DMS79 (cell line): ENCODE measurements at places on chromosomes 16 and 17.

DNA sequence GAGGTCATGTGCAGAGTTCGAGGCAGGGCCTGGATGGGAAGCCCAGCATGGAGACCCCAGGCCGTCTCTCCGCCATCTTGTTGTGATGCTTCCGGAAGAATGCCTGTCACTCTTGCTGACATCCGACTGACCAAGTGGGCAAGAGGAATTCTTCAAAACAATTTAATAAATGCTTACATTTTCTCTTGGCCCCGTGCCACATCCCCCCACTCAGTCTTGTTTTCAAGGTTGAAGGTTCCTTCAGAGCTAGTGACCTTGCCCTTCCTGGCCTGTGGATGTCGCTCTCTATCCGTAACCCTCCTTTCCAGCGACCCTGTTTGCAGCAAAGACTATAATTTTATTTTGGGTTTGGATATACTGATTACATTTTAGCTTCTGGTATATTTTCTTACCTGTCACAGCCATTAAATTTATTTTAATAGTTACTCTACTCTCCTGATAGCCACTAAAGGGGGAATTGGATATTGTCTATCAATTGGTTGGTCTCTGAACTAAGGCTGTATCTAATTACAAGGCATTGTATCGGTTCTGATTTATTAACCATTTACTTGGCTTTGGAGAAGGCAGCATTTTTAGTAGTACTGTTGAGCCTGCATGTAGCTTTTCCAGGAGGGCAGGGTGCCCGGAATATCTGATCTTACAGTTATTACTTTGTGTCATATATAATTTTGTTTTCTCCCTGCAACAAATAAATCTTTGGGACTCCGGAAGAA, 264.5 kb downstream of the WWOX start:
- DNase-seq: no peak

DNA sequence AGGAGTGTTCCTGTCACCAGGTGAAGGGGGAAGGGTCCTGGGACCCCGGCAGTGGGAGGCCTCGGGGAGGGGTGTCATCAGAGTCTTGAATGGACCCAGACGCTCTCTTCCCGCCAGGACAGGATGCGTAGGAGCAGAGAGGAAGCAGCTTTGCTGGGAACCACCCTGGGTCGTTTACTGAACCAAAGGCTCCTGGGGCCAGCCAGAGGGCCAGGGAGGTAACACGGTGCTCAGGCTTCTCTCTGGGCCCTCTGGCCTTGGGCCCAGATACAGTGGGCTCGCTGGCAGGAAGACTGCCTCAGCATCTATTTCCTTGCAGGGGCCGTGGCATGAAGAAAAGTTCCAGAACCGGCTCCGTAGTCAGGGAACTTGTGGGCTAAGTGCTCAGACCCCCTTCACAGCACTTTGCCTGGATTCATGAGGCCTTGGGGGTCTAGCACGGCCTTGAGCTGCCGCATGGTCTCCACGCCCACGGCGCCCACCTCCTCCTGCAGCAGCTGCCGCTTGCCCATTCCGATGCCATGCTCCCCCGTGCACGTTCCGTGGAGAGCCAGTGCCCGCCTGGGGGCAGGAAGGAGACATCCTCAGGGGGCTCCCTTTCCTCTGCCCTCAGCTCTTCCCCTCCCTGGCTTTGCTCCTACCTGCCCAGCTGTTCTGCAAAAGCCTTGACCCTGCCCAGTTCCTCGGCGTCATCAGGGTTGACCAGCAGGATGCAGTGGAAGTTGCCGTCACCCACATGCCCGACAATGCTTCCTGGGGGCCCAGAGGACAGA, 4.4 kb downstream of the LDHD start:
- DNase-seq: no peak

GRCh38 chr17:15289285-15290183, 24.4 kb upstream of the PMP22 start:
- no peak for DNase-seq

GRCh38 chr16:51939378-51939871, 607.5 kb downstream of the TOX3 start:
- DNase-seq: no peak

DNA sequence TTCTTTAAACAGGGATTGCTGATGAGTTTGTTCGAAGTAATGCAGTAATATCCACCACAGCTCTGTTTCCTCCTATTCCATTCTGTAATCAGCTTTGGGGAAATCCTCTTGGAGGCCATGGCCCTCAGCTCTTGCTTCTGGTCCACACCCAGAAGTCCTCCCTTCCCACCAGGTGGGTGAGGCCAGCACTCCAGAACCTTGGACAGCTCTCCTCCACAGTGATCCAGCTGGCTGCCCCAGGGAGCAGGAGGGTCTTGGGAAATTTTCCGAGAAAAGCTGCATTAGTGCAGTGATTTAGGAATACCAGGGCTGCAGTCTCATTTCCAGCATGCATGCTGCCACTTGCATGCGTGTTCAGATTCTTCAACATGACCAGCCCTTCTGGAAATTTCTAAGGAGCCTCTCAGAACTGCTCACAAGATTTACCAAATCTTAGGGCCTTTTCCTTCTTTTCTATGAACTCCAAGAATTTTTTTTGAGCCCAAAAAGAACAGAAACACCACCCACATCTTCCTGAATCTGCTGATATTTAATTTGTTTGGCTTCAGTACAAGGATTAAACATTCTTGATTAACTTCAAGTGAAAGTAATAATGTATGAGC, 4.2 kb downstream of the SMPD3 start:
- no peak for DNase-seq

GRCh38 chr17:80891397-80892018, 100.1 kb upstream of the CHMP6 start:
- DNase-seq: no peak

GRCh38 chr17:51275381-51275780, 15.0 kb downstream of the UTP18 start:
- DNase-seq: no peak

GRCh38 chr17:62876063-62876462, 67.9 kb upstream of the MARCHF10 start:
- DNase-seq: no peak

DNA sequence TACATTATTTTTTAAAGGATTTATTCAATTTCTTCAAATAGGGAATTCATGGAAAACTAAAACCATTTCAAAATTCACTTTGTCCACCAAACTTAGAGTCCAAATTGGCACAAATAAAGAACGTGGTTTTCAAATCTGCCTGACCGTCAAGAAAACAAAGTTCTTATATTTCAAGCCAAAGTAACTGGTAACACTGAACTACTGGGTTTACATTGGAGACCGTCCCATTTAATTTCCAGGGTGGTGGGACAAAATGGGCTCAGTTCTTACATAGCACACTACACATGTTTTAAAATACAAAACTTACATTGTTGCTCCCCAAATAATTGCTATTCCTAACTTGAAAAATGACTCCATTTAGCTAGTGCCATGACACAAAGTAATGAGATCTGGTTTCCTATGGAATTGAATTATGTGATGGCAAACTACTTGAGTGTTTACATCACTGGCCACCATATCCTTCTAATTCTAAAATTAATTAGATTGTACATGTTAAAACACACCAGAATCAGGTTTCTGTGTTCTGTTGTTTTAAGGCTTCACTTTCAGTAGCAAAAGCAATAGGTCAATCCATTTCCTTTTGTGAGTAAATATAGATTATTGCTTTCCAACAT, 6.5 kb downstream of the PSME3IP1 start:
- no peak for DNase-seq

DNA sequence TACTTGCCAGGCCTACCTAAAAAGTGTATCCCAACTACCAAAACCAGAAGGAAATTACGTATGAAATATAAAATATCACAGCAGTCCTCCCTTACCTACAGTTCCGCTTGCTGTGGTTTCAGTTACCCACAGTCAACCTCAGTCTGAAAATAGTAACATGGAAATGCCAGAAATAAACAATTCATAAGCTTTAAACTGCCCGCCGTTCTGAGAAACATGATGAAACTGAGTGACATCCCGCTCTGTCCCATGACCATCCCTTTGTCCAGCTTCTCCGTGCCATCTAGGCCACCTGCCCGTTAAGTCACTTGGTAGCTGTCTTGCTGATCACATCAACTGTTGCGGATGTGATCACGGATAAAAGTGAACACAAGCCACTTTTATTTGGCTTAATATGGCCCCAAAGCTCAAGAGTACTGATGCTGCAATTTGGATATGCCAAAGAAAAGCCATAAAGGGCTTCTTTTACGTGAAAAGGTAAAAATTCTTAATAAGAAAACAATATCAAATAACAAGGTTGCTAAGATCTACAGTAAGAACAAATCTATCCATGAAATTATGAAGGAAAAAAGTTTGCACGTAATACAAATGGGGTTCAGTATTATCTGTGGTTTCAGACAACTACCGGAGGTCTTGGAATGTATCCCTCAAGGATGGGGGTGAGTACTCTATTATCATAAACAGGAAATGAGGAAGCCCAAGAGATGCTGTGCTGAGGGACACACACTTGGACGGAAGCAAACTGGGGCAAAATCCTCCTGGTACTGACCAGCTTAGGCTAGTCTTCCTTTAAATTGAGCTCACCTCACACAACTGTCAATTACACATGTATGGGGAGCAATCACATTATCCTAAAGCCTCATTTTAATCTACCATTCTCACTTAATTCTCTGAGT, 8.2 kb downstream of the USP22 start:
- DNase-seq: no peak

GRCh38 chr16:66660422-66661209, 35.9 kb downstream of the CMTM4 start:
- DNase-seq: peak; percentile 42

DNA sequence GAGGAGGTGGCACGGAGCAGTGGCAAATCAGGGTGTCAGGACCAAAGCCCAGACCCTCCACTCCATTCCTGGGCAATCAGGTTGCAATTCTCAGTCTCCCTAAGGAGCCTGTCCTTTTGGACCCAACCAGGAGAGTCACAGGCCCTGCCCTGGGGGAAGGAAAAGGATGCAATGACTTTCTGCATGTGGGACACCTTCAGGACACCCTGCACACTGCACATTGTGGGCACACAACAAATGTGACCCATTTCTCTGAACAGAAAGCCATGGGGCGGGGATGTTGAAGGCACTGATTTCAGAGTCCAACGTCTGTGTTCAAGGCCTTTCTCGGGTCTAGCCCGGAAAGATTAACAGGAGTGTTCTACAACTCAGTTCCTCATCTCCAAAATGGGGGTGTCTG, 286.2 kb upstream of the FOXF1 start:
- no peak for DNase-seq

GRCh38 chr17:71232801-71233559, 887.8 kb upstream of the SOX9 start:
- no peak for DNase-seq

DNA sequence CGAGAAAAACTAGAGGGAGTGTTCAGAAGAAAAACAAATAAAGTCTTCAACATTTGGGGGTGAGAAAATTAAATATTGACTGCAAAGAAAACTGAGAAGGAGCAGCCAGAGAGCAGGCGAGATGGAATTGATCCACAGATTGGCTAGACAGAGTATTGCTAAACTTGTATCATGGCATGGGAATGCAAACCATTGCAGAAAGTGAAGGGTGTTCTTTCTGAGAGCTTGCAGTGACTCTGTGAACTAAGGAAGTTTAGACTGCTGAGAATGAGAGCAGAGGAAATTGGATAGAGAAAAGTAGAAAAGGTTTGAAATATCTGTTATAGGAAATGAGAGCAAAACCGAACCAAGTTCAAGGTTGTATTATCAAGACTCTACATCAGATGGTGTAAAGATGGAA, 191.5 kb downstream of the HS3ST3A1 start:
- DNase-seq: no peak

GRCh38 chr17:58344791-58345157, 7.2 kb downstream of the SUPT4H1 start:
- DNase-seq: no peak

- no peak for DNase-seq
These were observed 4.1 kb downstream of the IL4R start for GRCh38 chr16:27317738-27318391.

DNA sequence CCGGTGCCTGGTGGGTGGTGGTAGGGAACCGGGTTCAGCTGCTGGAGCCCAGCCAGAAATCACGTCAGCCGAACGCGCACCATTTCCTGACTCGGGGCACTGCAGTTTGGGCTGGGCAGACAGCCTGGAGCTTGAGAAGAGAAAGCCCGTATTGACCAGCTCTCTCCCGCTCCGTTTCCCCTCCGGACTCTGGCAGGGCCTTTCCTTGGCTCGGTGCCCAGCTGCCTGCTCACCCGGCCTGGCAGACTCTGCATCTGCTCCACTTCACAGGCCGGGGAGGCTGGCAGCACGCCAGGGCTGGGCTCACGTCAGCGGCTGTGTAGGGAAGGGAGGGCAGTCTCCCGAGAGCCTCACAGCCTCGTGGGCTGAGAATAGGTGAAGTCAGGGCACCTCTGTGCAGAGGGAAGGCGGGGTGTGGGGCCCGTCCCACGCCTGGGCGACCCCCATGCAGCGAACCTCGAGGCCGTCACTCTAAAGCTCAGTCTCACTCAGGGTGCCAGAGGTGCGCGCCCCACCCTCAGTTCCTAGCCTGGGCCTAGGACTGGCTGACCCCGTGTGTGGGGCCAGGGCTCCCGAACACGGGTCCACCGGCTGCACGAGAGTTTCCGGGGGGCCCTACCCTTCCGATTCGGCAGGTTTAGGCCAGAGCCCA, 59.1 kb downstream of the OR1D5 start:
- DNase-seq: peak; percentile 95

- DNase-seq: no peak
These were observed 465.0 kb upstream of the MAF start for GRCh38 chr16:80065541-80065940.

- DNase-seq: no peak
These were observed 100.2 kb upstream of the CDH11 start for GRCh38 chr16:65222049-65222448.

DNA sequence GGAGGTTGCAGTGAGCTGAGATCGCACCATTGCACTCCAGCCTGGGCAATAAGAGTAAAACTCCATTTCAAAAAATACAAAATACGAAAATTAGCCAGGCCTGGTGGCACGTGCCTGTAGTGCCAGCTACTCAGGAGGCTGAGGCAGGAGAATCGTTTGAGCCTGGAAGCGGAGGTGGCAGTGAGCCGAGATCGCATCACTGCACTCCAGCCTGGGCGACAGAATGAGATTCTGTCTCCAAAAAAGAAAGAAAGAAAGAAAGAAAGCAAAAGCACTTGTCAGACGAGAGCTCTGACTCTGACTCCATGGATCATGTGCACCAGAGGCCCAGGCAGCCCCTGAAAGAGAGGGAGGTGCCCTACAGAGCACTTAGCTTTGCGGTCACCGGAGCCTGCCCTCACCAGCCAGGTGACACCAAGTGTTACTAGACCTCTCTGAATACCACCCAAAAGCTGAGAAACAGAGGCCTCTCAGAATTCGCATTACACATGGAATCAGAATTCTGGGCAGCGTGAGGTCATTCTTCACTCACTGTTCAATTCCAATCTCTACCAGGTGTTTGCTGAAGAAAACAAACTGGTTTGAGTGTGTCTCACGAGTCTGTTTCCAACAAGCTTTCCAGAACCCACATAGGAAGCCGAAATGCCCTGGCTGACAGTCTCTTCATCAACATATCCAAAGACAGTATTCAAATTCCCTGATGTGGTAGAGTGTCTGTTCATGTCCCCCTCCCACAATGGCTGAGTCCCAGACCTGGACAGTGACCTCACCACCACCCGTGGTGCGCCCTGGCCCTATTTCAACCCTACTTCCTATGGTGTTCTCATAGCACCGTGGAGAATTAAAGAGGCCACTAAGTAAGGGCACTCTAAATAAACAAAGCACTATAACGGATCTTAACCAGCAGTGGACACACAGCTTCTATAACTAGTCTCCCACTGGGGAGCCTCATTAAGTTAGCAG, 1.5 kb downstream of the FLCN start:
- DNase-seq: peak; percentile 40
